ENCODE measurements at places on chromosomes 3 and 15. TPM values are rescaled to one million over a fixed set of nuclear protein-coding genes. Genes with fewer than 3 reads are reported as not detected.

DNA sequence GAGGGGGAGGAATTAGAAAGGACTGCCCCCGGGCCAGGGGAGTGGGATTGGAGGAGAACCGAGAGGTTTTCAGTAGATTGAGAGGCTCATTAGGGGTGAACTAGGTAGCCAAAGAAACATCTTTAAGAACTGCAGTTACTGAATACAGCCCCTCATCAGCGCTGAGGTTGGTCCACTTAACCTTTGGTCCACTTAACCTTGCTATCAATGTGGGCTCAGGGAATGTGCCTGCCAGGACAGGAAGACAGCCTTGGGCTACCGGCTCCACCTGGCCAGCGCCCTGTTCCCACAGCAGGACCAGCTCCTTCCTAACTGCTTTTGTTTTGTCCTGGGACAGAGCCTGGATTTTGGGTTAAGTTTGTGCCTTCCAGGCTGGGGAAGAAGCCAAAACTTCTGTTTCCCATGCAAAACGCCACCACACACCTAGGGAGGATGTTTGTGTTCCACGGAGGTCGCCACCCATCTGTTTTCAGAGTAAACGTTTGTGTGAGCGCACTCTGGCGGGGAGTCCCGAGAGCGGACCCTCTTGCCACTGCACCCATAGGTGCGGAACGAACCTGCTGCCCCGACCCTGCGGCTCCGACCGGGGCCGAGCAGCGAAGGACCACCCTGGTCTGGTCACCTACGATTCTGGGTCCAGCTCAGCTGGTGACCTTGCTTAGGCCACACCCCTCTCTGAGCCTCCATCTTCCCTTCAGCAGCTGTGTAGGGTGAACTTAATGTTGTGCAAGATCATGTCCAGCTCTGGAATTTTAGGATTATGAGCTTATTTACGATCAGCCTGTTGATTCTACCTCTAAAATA, 107.4 kb downstream of the VGLL4 start:
- DNase-seq = no peak

DNA sequence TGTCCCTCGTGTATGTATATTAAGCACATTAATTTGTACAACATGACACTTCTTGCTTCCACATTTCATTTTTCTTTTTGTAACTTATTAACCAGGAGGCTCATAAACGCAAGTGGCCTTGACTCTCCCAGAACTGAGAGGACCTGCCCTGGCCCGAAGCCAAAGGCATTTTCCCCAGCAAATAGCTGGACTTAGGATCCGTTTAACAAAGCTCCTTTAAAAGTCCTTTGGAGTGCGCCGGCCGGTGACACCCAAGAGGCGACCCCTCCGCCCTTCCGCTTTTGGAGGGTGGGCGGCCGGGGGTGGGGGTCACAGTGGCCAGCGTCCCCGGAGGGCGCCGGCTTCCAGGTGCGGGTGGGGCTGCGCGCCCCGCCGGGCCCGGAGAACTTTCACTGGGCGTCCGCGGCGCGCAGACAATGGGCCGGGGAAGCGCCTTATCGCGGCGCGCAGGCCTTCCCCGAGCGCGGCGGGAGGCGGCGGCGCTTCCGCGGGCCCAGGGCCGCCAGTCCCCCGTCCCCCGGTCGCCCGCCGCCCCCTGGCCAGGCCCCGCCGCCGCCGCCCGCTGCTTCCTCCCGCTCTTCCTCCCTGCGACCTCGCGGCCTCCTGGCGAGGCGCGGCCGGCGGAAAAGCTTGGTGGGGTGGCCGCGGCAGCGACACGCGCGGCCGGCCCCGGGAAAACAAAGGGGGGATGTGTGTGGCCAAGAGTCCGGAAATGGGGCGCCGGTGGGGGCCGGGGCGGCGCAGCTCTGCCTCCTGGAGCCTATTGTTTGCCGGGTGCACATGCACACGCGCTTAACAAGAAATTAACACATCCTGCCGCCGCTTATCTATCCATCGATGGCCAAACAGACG, 613.4 kb downstream of the MCTP2 start:
- peak; percentile 78 for DNase-seq

- peak; percentile 39 for DNase-seq
Observed at GRCh38 chr3:143601723-143602484, 246.4 kb downstream of the SLC9A9 start.

- DNase-seq = peak; percentile 80
Observed at GRCh38 chr3:177197727-177198460, 612 bp upstream of the TBL1XR1 start.

DNA sequence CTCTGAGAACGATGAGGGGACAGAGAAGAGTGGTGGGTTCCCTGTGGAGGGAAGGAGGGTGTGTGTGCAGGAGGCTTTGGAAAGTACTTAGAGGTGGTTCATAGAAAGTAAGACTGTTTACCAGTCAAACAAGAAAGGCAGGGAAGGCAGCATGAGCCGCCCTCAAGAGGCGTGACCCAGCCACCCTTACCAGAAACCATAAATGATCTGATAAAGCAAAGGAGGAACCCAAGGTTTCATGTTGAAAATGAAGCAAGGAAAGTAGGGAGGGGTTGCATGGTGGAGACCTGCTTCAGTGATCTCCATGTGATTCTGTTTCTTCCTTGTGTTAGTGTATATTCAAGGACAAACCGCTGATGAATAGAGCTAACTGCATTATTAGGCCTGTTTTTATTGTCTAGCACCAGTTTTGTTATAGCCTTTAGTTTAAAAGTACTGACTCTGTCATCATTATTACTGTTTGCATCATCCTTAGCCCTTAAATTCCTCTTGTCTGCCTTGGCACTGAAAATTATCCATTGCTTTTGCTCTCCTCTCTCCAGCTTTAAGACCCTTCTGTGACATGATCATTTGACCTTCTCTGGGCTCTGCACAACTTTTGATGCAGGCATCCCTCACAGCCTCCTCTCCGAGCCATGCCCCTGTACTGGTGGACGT, 96.1 kb downstream of the STAC start:
- DNase-seq = no peak

- no peak for DNase-seq
Observed at GRCh38 chr15:81239190-81239589, 42.5 kb downstream of the IL16 start.

DNA sequence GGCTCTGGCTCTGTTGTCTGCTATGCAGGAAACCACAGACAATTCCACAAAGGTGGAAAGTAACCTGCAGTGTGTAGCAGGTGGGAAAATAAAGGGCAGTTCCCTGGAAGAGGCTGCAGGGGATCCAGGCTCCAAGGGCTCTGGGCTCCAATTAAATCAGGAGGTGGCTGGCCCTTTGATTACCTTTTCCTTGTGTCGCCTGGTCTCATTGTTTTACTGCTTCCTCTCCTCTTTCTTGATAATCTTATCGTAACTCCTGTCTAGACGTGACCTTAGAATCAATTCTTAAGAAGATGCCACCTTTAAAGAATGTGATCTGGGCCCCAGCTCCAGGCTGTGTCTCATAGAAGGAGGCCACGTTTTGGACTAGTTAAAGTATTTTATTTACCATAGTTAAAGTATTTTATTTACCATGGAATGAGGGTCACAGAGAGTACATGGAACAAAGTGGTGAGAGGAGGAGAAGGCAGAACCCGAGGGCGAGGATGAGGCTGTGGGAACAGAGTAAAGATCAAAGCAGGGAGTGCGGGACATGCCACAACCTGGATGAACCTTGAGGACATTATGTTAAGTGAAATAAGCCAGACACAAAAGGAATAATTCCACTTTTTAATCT, 237.5 kb upstream of the STT3B start:
- DNase-seq = no peak

- no peak for DNase-seq
Observed at GRCh38 chr3:127796831-127797150, 25.5 kb downstream of the MGLL start.

GRCh38 chr15:25870938-25871337, 7.8 kb upstream of the ATP10A start:
- DNase-seq = no peak

DNA sequence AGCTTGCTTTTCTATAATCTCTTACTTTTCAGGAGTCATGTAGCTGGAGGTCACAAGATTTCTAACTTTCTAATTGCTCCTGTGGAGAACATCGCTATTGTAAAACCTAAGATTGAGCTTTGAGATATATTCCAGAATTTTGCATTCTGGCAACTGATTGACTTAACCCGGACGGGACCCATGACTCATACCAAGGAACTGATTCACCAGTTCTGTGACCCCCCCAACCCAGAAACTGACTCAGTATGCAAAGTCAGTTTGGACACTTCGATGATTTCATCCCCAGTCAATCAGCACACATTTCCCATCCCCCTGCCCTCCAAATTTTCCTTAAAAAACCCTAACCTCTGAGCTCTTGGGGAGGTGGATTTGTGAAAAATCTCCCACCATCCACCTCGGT, 396.5 kb upstream of the GBE1 start:
- no peak for DNase-seq

DNA sequence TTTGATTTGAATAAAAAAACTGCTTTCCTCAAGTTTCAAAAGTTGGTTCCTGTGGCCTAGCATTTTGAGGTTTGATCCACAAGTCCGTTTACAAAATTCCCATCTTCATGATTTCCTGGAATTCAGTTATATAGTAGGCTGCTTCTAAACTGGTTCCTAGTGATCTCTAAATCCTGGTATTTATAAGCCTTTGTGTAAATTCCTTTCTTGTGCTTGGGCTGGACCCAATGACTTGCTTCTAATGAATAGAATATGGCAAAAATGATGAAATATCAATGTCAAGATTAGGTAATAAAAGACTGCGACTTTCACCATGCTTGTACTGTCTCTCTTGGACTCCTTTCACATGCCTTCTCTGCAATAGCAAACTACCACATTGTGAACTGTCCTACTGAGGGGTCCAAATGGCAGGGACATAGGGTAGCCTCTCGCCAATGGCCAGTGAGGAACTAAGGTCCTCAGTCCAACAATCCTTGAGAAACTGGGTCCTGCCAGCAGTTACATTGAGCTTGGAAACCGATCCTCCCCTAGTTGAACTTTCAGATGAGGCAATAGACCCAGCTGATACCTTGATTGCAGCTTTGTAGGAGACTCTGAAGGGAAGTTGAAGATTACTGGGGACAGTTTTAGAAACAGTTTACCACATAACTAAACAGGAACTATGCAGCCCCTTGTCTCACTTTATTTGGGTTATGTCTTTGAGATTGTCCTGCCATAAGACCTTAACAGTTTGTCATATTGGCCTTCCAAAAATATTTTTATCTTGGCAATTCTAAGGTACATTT, 303.9 kb upstream of the TBC1D5 start:
- no peak for DNase-seq

GRCh38 chr3:149548669-149549065, 74.2 kb downstream of the TM4SF4 start:
- no peak for DNase-seq

GRCh38 chr3:114428044-114428595, 134.3 kb downstream of the TIGIT start:
- DNase-seq = no peak

The ROBO2 gene
- 0.17 TPM for total RNA-seq

The RBPMS2 gene
- 213 TPM for total RNA-seq

The OIP5 gene
- total RNA-seq = not detected

The ARPIN gene
- total RNA-seq = 11.3 TPM

Data from left ventricle myocardium superior (tissue), 1 donor.